Activated T-cell treated with anti-CD3 and anti-CD28 coated beads for 1 hour (primary cell): ENCODE measurements at places on chromosomes 13 and 19.
A peak's percentile ranks its signal among the peaks of the same experiment; 100 is the strongest.

- DNase-seq, result no peak
Measured at GRCh38 chr19:398719-399118, 10.2 kb downstream of the C2CD4C start.

GRCh38 chr19:2270157-2270422 is 11.9 kb downstream of the PEAK3 start:
- no peak for DNase-seq

DNA sequence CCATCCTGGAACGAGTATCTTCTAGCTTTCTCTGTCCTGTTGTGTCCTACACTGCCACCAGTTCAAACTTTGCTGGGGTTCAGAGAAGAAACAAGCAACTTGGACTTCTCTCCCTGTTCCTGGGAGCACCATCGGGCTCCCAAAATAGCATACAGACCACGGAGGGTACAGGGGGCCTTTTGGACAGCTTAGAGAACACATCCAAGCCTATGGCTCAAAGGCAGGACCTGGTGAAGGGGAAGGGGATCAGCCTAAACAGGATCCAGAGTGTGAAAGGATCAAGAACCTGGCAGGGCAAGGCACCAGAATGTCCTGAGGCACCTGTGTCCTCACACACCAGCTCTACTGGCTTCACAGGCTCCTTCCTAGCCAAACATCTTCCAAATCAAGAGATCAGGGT is 1336.5 kb downstream of the UQCRFS1 start:
- no peak for DNase-seq

DNA sequence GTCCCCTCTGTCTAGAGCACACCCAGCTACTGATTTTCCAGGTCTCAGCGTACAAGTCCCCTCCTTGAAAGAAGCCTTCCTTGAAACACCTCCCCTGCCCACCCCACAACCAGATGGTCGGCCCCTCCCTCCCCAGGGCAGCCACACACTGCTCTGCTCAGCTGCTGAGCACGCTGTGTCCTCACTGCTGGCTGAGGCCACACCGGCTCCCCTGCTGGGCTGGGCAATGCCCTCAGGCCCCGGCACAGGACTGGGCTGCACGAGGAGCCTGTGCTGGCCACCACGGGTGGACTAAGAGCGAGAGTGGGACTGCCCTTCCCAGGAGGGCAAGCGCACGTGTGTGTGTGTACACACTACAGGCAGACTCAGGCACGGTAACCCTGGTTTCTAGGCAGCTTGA is 11.8 kb upstream of the RSPH6A start:
- no peak for DNase-seq

DNA sequence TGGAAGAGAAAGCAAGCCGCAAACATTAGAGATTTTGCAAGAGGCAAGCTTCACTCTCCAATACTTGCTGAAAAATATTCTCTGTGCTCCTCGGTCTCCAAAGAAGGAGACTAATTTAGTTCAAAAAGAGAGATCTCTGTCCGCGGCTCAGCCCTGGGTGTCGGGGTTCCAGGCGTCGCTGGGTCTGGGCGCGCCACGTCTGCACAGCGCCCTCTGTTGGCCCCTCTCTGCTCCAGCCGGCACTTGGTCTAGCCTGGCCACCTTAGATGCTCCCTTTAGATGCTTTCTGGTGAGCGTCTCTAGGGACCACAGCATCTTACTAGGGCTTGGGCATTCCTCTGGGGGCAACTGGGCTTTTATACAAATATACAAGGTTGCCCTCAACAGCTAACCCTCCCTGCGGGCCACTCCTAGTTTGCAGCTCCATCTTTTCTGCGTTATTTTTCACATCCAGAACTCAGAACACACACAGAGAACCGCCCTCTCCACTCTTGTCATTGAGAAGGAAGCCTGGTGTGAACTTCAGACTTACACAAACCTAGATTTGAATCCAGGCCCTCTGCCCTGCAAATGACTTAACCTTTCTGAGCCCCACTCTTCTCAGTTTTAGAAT is 78.3 kb downstream of the CYSLTR2 start:
- peak; percentile 49 for DNase-seq

DNA sequence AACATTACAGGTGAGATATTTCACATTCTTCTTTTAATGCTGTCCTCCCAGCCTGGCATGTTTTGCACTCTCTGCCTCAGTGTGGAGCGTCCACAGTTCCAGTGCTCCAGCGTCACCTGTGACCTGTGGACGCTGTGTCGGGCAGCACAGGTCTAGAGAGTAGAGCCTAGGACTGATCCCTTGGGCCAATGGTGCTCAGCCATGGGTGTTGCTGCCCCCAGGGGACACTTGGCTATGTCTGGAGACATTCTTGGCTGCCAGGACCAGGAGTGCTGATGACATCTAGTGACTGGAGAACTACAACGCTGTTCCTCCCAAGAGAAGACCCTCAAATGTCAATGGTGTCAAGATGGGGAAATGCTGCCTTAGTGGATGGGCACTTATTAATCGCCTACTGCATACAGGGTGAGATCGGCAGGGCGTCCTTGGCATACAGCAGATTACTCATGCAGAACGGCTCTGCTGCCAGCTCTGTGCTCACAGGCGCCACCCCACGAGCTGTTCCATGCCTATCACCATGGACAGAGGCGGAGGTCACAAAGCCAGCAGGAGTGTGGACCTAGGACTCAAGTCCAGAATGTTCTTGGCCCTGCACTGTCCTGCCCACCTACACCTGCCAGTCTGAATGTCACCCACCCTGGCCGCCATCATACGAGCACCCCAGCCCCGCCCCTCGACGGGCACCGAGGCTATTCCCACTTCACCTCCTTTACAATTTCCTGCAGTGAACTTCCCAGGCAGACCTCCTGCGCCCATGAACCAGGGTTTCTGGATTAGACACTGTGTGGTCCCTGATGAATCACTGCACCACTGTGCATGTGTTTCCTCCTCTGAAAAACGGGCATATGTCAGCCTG is 13.9 kb upstream of the MADCAM1 start:
- DNase-seq, result no peak
